Stimulated activated CD4-positive, alpha-beta T cell treated with anti-CD3 and anti-CD28 coated beads, Interleukin-12 subunit alpha, Interleukin-12 subunit beta, amount 100 ng/mL, for 24 hours (primary cell): ENCODE measurements at places on chromosomes 2 and 18.

DNA sequence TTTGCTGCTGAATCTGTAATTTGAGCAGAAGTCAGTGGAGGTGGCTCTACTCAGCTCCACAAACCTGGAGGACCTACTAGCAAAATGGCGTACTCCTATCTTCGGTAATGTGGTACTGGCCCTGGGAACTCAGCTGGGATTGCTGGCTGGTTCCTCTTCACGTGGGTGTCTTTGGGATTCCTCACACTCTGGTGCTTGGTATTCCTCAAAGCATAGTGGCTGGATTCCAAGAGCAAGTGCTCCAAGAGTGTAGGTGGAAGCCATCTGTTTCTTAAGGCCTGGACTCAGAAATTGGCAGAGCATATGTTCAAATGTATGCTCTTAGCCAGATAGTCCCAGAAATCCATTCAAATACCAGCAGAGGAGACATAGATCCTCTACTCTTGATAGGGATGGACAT is 281.9 kb upstream of the CDH7 start:
- DNase-seq, result no peak

DNA sequence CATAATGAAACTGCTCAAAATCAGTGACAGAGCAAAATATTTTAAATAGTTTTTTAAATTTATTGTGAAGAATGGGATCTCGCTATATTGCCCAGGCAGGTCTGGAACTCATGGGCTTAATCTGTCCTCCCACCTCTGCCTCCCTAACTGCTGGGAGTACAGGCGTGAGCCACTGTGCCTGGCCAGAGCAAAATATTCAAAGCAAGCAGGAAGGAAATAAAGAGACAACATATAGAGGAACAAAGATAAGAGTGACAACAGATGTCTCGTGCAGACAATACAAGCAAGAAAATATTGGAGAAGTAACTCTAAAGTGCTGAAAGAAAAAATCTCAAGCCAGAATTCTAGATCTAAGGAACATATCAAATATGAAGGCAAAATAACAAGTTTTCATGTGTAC is 5.0 kb upstream of the SCLY start:
- no peak for DNase-seq

GRCh38 chr2:220893411-220893810 is 678.7 kb downstream of the EPHA4 start:
- DNase-seq, result no peak

GRCh38 chr2:107961395-107961794 is 24.9 kb upstream of the SLC5A7 start:
- no peak for DNase-seq
